GM13976 (cell line): ENCODE measurements at places on chromosomes 4 and X.

- no peak for DNase-seq
Measured at GRCh38 chrX:48058621-48059295, 12.7 kb downstream of the ZNF630 start.

GRCh38 chr4:107442538-107443111 is 277.4 kb downstream of the PAPSS1 start:
- no peak for DNase-seq

GRCh38 chr4:76729460-76729859 is 168.5 kb downstream of the SOWAHB start:
- no peak for DNase-seq

DNA sequence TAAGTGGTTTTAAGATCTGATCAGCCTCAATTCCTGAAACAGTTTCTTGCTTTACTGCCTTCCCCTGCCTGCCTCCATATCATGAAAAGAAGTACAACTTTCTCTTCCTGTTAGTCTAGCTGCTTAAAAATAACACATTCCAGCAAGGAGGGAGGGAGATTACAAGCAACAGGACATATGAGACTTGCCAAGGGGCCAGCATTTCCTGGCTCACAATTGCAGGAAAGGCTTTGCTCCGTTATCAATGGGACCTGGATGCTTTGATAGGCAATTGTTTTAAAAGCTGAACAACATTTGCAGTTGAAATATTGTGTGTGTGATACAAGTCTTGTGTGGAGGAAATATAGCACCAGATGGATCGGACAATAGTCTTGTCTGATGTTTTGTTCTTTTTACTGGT is 425.0 kb downstream of the FAT4 start:
- no peak for DNase-seq

- no peak for DNase-seq
Measured at GRCh38 chr4:15515106-15515505, 45.4 kb downstream of the CC2D2A start.

GRCh38 chr4:89482251-89482650 is 174.7 kb upstream of the GPRIN3 start:
- DNase-seq, result peak; percentile 41

- no peak for DNase-seq
Measured at GRCh38 chr4:162461952-162462351, 298.2 kb upstream of the FSTL5 start.

- no peak for DNase-seq
Measured at GRCh38 chrX:20729416-20729815, 462.7 kb upstream of the RPS6KA3 start.

GRCh38 chrX:85569096-85569495 is 189.6 kb upstream of the POF1B start:
- no peak for DNase-seq

GRCh38 chr4:99323756-99324155 is 2.6 kb upstream of the ADH1B start:
- no peak for DNase-seq

DNA sequence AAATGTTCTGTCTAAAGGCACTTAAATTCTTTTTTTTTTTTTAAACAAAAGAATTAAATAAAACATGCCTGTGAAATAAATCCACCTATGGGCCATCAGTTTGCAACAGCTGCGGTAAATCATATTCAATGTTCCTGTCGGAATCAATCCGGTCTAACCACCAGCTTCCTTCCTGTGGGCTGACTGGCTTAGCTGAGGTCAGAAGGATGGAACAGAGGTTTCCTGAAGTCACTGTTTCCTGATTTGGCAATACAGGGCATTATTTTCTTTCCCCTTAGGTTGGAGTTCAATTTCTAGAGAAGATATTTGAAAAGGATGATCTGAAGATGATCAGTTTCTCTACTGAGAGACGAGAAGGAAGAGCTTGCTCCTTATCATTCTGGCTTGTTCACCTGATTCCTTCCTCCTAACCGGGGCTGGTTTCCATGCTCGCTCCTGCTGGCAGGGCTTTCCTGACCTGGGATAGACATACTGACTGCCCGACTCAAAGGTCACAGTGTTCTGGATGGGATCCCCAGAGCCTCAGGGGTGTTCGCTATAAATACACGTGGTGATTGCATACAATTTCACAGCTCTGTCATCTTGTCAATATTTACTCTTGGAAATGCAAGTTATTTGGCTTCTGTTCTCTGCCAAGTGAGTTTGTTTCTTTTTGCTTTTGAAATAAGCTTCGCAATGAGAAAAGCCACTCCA is 21.7 kb downstream of the PDLIM3 start:
- no peak for DNase-seq

- DNase-seq, result peak; percentile 18
Measured at GRCh38 chrX:47751670-47752069, 85.0 kb upstream of the ZNF81 start.

GRCh38 chrX:86369847-86370630 is 221.8 kb downstream of the DACH2 start:
- DNase-seq, result no peak

GRCh38 chr4:20331642-20332041 is 79.9 kb downstream of the SLIT2 start:
- no peak for DNase-seq

DNA sequence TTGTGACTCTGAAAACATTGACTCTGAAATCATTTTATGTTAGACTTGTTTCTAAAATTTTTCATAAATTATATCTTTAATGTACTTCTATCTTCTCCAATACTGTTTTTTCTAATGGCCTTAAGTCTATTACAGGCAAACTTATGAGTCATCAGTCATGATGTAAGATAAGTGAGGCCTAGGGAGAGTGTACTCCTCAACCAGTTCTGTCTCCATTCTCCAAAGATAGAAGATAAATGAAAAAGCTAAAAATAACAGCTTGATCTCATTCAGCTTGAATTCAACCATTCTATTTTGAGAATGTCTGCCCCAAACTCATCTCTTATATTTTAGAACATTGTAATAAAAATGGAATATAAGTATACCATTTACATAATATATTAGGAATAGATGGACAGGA is 34.5 kb downstream of the STBD1 start:
- DNase-seq, result no peak

GRCh38 chr4:40688446-40689095 is 58.9 kb upstream of the RBM47 start:
- no peak for DNase-seq

GRCh38 chrX:31832263-31832662 is 760.4 kb upstream of the FTHL17 start:
- no peak for DNase-seq

- DNase-seq, result no peak
Measured at GRCh38 chrX:44927398-44927797, 54.4 kb downstream of the KDM6A start.

- DNase-seq, result no peak
Measured at GRCh38 chrX:4091046-4091760, 377.8 kb upstream of the PRKX start.

- no peak for DNase-seq
Measured at GRCh38 chrX:154029439-154029838, 9.7 kb upstream of the IRAK1 start.

- peak; percentile 31 for DNase-seq
Measured at GRCh38 chrX:13473442-13474163, 95.8 kb upstream of the EGFL6 start.

DNA sequence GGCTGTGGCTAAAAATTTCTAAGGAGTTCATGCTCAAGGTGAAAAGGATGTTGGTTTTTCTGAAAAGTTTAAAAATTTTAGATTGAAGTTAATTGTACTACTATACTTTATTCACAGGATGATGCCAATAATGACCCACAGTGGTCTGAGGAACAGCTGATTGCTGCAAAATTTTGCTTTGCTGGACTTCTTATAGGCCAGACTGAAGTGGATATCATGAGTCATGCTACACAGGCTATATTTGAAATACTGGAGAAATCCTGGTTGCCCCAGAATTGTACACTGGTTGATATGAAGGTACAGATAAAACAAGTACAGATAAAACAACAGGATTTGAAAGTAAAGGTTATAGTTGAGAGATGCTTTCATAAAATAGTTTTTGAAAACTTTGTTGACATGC is 12.2 kb downstream of the PAICS start:
- no peak for DNase-seq

- DNase-seq, result no peak
Measured at GRCh38 chr4:40195182-40196177, 1.4 kb upstream of the RHOH start.

DNA sequence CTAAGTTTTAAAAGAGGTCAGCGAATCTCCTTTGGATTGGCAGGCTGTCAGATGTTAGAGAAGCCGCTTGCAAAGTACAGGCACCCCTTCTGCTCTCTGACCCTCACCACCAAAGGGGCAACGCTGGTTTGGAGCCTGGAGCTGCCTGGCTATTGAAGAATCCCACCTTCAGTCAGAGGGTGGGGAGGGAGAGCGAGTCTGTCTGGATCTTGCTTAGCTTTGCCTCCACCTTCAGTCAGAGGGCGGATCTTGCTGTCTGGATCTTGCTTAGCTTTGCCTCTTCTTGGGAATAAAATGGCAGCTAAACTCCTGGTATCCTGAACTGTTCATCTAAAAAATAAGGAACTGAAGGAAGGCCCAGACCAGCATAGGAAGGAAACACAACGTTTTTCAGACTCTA is 7.3 kb downstream of the CCDC110 start:
- DNase-seq, result no peak

DNA sequence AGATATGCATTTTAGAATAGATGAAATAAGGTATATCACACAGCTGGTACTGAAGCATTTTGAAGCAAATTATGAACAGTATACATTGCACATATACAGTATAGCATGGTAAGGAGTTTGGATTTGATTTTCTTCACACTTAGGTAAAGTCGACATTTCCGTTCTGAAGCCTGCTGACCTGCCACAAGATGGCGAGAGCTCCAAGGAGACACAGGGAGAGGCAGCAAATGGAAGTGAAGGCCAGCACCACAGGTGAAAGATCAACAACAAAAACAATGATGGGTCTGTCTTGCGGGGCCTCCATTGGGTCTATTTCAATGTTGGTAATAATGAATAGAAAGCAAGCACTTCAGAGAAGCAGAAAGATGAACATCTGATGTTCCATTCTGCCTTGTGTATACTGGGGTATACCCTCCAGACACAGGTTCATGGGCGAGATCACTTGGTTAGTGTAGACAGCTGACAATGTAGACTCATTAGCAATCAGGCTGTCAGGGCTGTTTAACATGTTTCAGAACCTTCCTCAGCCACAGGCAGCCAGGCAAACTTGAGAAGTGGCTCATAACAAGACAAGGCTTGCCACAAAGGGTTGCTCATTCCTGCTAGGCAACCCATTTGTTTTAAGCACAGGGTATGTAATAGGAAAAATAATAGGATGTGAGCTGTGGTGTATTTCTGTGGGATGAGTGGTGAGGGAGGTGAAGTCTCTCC is 21.4 kb upstream of the NOX1 start:
- DNase-seq, result peak; percentile 21

DNA sequence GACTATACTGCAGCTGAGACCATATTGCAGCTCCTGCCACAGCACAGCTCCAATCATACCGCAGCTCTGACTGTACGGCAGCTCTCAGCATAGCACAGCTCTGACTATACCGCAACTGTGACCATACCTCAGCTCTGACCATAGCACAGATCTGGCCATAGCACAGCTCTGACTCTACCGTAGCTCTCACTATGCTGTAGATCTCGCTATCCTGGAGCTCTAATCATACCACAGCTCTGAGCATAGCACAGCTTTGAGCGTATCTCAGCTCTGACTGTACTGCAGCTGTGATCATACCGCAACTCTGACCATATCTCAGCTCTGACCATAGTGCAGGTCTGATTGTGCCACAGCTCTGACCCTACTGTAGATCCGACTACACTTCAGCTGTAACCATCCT is 139.2 kb downstream of the ASMT start:
- DNase-seq, result no peak

DNA sequence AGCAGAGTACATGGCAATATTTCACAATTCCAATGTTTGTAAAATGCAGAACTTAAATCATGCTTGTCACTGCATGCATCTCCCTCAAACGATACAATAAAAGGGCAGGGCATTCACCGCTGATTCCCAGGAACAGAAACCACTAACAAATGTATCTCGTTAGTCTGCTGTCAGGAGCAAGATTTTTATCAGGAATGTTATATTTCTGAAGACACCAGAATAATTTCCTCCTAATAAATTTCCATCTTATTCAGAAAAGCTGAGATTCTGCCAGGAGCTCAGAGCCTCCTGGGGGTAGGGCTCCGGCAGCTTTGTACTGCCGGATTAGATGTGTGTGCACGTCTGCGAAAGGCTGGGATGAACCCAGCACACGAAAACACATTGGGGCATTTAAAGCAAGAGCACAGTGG is 54.0 kb upstream of the LDB2 start:
- DNase-seq, result no peak

DNA sequence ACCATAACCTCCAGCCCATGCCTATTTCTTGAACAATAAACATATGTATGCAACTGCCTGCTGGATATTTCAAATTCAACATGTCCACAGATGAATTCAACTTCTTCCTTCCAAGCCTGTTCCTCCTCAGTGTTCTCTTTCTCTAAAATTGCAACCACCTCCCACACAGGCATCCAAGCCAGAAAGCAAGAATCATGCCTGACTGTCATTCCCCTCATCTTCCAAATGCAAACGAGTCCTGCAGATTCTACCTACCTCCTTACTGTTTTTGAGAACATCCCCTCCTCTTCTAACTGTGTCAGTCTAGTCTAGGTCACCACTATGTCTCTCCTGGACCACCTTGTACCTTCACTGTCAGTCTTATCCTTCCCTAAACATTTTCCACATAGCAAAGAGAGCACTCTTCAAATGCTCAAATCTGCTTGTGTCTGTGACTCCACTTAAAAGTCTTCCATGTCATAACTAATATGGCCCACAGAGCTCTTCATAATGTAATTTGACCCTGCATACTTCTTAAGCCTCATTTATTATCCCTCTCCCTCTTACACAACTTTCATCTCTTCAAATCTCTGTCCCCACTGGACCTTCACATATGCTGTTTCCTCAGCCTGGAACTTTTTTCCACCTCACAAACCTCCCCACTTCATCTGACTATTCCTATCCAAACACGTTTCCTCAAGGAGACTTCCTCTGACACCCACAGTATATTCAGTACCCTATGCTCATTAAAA is 25.7 kb downstream of the MAPK10 start:
- DNase-seq, result no peak

- DNase-seq, result peak; percentile 99
Measured at GRCh38 chr4:48830706-48831531, at the start of gene OCIAD1. OCIAD1 (plus strand) TSS chr4:48831088; CDS start chr4:48832625, 1,537 bp downstream.

DNA sequence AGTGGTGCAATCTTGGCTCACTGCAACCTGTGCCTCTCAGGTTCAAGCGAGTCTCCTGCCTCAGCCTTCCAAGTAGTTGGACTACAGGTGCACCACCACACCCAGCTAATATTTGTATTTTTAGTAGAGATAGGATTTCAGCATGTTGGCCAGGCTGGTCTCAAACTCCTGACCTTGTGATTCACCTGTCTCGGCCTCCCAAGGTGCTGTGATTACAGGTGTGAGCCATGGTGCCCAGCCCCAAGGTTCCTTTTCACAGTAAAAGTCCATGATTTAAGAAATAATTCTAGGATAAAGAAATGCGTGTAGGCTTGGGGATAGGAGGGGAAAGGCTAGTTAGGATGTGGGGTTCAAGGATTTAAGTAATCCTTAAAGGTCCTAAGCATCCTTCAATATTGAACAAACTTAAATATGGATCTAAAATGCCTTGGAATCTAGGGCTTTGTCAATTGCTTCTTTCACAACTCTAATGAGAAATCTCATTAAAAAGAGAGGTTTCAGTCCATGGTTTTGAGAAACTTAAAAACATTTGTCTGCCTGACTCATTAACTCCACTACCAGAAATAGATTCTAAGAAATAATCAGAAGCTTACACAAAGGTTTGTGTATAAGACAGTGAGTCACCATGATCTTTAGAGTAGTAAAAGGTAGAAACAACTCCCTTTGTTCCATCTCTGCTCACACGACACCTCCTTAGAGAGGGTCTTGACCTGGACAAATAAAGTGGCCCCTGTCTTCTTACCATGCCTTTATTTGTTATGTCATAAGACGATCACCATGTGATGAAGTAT is 203.2 kb downstream of the PTTG2 start:
- DNase-seq, result no peak
